CD4-positive, alpha-beta T cell treated with Interleukin-15 for 4 hours (primary cell): ENCODE measurements at places on chromosomes 2 and 18.
A peak's percentile ranks its signal among the peaks of the same experiment; 100 is the strongest.

DNA sequence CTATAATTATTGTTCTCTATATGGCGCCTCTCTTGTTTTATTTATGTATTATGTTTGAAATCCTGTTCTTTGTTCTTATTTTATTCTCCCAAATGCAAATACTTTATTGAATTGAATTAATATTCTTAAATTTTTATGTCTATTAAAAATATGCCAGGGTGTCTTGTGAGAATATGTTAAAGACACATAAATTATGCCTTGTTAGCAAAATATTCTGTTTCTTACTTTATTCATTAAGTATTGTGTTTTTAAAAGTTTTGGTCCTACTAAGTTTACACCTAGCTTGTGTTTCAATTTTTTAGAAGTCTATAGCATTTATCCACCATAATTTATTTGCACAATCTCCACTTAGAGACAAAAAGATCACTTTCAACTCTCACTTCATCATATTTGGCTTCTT lies 741.5 kb upstream of the SLC39A10 start:
- DNase-seq: no peak

- DNase-seq: no peak
Observed at GRCh38 chr2:239189711-239190131, 211.1 kb downstream of the HDAC4 start.

DNA sequence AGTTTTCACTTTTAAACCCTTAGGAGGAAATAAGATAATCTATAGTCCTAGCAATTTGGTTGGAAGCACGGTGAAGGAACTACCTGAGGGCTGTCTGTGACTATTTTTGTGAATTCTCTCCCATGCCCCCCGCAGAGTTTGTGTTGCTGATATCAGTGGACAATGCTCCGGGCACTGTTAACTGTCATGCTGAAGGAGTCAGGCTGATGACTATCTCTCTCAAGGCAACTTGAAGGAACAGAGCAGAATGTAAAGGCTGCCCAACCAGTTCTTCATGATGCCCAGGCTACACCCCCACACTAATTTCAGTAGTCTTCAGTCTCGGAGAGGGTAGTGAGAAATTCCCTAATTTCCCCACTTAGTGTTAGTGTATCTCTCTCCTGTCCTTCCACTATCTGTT lies 21.6 kb upstream of the RAB6C start:
- no peak for DNase-seq

- no peak for DNase-seq
Observed at GRCh38 chr2:113962692-113963480, 73.0 kb downstream of the ACTR3 start.

DNA sequence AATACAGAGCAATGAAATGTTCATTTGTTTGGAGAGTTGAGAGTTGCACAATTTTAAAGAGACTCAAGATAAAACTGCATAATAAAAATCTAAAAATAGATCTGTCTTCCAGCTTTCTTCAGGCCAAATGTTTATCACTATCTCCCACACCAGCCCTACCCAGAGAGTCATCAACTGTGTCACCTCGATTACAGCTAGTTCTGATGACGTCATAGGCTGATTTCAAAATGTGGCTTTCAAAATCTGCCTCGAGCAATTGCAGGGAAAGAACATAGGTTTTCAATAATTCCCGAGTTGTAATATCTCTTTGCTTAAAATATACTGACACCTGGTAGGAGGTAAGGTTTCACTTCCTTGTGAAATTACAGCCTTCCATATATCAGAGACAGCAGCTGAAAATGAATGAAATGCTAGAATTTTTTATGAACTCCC lies 677.6 kb upstream of the ID2 start:
- DNase-seq: no peak

DNA sequence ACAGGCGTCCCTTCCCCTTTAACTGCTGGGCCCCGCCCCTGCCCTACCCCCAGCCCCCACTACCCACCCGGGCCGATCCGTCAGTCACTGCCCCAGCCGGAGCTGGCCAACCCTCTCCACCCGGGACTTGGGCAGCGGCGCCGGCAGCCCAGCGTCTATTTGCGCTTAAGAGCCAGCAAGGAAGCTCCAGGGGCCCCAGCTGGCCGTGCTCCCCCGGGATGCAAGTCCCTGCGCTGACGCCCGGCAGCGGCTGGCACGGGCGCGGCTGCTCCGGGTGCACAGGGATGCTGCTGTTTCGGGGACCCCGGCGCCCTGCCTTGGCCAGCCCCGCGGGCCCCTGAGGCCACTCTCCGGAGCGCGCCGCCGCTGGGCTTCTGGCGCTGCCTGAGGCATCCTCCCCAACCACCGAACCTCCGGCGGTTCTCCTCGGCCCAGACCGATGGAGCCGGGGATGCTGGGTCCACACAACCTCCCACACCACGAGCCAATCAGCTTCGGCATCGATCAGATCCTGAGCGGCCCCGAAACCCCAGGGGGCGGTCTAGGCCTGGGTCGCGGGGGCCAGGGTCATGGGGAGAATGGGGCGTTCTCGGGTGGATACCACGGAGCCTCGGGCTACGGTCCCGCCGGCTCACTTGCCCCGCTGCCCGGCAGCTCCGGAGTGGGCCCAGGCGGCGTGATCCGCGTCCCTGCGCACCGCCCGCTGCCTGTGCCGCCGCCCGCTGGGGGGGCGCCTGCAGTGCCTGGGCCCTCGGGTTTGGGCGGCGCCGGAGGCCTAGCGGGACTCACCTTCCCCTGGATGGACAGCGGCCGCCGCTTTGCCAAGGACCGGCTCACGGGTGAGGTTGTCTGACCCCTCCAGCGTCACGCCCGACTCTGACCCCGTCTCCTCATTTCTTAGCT lies at the start of gene TLX2:
Gene TLX2 (plus strand): TSS at position 83 of the 903 bp plus-strand sequence. CDS start 357 bp downstream, at position 440.
- no peak for DNase-seq

- no peak for DNase-seq
Observed at GRCh38 chr2:140249821-140250220, 1469.6 kb upstream of the NXPH2 start.

DNA sequence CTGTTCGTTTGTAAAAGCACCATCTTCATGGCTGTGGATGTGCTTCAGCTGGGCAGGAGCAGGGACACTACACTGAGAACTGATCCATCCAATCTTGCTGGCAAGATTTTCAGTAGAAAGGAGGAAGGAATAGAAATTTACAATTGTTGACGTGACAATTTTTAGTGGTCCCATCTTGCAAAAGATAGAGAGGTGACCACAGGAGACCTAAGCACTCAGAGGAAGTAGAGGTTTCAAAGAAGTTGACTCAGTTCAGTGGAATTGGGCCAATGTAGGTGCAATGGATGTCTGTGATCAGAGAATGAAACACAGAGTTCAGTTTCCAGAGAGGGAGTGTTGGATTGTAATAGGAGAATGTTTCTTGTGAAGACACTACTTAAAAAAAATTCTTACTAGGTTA lies 1.4 kb downstream of the UGT1A5 start:
- DNase-seq: no peak

GRCh38 chr18:1797235-1797634 lies 774.1 kb downstream of the METTL4 start:
- no peak for DNase-seq

GRCh38 chr18:36650906-36651305 lies 177.9 kb downstream of the TPGS2 start:
- DNase-seq: no peak

DNA sequence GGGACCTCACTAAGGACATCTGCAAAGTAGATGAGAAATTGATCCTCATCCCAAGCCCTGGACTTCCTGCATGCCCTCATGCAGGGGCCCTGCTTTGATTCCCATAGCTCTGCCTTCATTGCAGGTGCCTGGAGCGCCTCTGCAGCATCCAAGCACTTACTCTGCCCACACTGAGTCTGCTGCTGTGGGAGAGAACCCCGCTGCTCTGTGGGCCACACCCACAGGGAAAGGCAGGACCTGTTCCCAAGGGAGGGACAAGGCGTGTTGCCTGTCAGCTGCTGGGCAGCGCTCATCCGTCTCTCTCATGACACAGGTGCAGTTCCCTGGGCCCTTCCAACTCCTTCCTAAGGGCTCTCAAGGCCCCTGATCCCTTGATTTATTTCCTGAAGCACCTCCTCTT lies 266.8 kb upstream of the SMIM21 start:
- DNase-seq: no peak

- DNase-seq: no peak
Observed at GRCh38 chr2:182220998-182221397, 205.8 kb downstream of the PDE1A start.

DNA sequence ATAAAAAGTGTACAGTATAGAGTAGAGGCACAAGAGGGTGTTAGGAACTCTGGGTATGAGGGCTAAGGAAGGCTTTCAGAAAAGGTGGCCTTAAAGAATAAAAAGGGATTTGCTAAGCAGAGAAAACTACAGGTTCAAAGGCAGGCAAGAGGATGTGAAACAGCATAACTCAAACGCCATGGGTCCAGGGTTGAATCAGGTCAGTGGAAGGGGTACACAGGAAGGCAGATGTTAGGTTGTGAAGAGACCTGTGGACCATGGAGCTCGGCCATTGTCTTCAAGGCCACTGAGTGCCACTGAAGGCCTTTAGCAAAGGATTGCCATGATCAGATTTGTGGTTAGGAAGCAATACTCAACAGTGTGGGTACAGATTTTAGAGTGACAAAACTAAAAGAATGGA lies 108.2 kb upstream of the FAM98A start:
- DNase-seq: no peak

- no peak for DNase-seq
Observed at GRCh38 chr18:69567813-69568488, 167.3 kb downstream of the DOK6 start.

DNA sequence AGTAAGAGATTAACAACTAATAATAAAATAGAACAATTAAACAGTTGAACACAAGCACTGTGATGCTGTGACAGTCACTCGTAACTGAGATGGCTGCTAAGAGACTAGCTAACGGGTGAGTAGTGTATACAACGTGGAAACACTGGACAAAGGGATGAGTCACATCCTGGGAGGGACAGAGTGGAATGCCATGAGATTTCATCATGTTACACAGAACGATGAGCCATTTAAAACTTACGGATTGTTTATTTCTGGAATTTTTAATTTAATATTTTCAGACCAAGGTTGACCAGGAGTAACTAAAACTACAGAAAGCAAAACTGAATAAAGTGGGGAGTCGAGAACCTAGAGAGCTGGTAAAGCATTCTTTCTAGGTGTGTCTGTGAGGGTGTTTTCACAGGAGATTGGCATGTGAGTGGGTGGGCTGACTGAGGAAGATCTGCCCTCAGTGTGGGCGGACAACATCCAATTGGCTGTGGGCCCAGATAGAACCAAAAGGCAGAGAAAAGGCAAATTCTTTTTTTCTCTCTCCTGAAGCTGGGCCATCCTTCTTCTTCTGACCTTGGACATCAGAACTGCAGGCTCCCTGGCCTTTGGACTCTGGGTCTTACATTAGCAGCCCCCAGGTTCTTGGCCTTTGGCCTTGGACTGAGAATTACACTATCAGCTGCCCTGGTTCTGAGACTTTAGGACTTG lies 14.6 kb downstream of the TMSB10 start:
- DNase-seq: no peak

- no peak for DNase-seq
Observed at GRCh38 chr2:121969166-121969565, 213.7 kb downstream of the TSN start.

- DNase-seq: no peak
Observed at GRCh38 chr2:198312596-198313483, 508.4 kb downstream of the PLCL1 start.

GRCh38 chr2:191878548-191879279 lies 31.8 kb upstream of the CAVIN2 start:
- DNase-seq: no peak

DNA sequence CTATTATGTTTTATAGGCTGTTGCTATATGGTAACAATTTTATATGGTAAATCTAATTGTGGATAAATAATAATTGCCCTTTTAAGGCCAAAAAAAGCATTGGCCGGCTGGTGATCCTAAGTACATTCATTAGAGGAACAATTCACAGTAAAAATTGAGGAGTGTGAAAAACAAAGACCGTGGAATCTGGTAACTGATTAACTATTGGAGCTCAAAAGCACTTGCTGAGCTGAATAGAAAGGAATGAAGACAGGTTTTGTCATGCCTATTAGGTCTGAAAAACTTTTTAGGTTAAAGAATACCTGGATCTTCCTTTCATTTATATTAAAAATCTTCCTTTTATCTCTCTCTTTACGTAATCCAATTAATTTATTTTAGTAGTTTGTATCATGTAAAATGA lies 18.5 kb upstream of the RBBP8 start:
- DNase-seq: no peak

GRCh38 chr18:8416212-8417019 lies 192.8 kb upstream of the RAB12 start:
- DNase-seq: no peak

DNA sequence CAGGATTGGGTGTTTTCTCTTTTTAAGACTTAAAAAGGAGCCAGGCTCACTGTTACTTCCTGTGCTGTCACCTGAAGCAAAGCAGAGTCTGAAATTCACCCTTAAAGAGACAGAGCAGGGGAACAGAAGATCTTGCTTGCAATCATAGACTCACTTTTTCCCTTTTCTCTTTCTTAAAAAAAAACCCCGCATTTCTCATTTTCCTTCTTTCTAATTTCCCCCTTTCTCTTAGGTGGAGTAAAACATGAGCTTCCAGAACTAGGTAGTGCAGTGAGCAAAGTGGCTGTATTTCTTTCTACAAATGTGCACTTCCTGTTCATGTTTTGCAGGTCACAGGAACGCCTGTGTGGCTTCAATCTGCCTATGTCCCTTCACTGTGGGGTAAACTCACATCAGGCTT lies 381.2 kb downstream of the LPIN1 start:
- peak; percentile 17 for DNase-seq

- no peak for DNase-seq
Observed at GRCh38 chr18:12342661-12343060, 34.4 kb downstream of the AFG3L2 start.

DNA sequence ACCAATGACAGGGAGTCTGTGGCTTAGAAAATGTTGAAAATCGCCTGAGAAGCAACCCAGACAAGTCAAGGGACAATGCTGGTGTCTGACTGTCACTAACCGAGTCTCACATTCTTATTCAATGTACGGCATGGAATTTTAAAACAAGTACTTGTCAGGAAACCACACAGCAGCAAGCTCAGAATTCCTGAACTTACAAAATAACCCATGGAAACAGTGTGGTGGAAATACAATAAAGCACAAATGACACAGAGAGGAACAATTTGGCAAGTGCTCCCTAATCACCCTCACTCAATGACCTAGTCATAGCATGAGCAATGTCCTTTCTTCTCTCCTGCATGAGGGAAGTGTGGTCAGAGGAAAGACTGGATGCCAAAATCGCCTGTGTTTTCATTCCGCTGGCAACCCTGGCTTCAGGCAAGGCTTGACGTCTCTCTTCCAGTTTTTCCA lies 154.0 kb downstream of the SATB2 start:
- no peak for DNase-seq
